Lung (tissue), 17 donors: ENCODE measurements at places on chromosomes 11 and 22. TPM values are rescaled to one million over a fixed set of nuclear protein-coding genes. Genes with fewer than 3 reads are reported as not detected.

IGLL5 gene
- polyA plus RNA-seq: 6.1 TPM

ANO5 gene
- 1.0 TPM for polyA plus RNA-seq

P4HA3 gene
- polyA plus RNA-seq: 1.1 TPM

C11orf21 gene
- 4.3 TPM for polyA plus RNA-seq

C11orf97 gene
- polyA plus RNA-seq: 4.1 TPM

SMIM38 gene
- polyA plus RNA-seq: 0.12 TPM

MYOD1 gene
- not detected for polyA plus RNA-seq

MRGPRF gene
- polyA plus RNA-seq: 11.6 TPM

NAALADL1 gene
- polyA plus RNA-seq: 14.0 TPM

TRIM51 gene
- not detected for polyA plus RNA-seq

CARD18 gene
- polyA plus RNA-seq: not detected
